RCC 7860 (cell line): ENCODE measurements at places on chromosomes 12 and 14.
A peak's percentile ranks its signal among the peaks of the same experiment; 100 is the strongest.

- no peak for DNase-seq
Measured at GRCh38 chr12:132417741-132418140, 72.2 kb upstream of the FBRSL1 start.

GRCh38 chr14:95046711-95047681 lies 110.3 kb downstream of the DICER1 start:
- DNase-seq, result no peak

DNA sequence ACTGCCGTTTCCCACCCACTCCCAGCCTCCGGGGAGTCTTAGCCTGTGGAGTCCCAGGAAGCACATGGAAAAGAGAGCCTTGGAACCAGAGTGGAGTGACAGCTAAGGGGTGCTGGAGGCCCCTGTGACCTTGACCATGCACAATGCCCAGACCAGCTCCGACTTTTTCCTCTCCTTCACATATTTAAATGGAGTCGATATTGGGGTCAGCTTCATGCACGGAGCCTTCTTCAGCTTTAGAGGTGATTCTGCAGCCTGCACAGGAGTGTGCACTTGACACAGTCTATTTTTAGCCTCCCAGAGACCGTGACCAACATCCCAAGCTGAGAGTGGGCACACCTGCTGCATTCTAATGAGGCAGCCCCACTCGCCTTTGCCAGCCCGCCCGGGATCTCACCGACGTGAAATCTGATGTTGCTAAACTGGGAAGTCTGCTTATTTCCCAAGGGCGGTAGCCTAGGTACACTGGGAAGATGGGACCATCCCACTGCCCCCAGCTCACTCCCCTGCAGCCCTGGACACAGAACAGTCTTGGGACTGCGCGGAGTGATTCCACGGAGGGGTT lies 47.5 kb downstream of the PRMT8 start:
- DNase-seq, result no peak

GRCh38 chr12:24134092-24134491 lies 184.6 kb upstream of the SOX5 start:
- DNase-seq, result no peak

DNA sequence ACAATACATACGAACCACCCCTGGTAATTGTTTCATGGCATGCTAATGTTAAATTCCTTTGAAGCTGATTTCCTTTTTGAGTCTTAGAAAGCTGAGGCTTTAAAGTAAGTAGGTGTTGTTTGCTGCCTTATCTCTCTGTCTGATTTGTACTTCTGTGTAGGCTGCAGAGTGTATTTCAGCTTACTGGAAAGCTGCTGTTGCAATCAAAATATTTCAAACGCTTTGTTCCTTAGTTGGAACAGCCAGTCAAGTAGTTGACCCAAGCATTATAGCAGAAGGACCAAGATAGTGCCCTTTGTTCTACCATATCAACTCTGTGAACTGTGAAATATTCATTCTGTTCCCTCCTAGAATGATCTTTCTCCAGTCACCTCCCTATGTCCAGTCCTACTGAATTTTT lies 3.1 kb downstream of the PKP2 start:
- DNase-seq, result no peak

DNA sequence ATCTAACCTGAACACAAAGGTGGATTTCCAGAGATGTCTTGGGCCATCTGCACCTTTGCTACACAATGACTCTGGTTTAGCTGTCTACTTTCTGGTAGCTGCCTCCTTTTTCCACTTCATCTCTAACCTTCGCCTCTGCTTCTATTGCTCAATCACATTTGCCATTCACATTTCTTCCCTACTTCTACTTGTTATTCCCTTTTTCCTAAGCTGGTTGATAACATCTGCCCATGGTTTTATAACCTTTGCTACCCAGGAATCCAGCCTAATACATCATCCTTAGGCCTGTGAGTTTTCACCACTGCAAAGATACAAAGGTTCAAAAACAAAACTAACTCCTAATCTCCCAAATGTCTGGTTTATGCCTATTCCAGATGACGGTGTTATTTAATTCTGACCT lies 13.2 kb downstream of the SPPL3 start:
- no peak for DNase-seq

DNA sequence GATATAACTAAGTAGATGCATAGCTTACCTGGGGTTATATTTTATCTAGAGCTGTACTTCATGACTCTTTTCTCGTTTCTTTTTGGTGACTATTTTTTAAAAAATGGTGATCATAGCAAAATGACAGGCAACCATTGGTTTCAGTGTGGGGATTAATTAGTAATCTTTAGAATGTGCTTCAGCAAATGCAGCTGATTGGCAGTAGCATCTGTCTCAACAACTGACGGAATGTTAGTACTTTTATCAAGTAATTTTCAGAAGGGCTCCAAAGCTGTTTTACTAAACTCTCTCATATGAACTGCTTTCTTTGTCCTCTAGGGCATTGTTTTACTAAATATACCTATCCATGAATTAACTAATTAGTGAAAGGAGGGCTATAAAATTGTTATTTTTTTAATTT lies 117.6 kb downstream of the TRMT5 start:
- DNase-seq, result no peak

DNA sequence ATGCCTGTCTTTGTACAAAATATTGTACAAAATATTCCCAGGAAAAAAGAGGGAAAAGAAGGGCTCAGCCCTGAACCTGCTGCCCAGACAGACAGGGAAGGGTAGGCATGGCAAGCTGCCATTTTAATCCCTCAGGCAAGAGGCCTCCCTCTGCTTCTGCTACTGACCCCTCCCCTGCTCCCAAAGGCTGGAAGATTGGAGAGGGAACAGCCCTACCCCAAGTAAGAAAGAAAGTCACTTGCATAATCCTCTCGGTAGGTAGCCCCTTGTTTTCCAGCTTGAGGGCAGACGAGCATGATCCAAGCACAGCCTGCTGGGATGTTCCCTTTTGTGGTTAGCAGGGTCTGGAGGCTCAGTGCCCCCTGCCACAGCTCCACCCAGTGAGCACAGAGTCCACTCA lies 20.7 kb downstream of the ADCY6 start:
- DNase-seq, result no peak

GRCh38 chr14:77151918-77152588 lies 10.5 kb upstream of the ZDHHC22 start:
- peak; percentile 27 for DNase-seq

- no peak for DNase-seq
Measured at GRCh38 chr14:75295491-75296345, 17.1 kb downstream of the FOS start.

- no peak for DNase-seq
Measured at GRCh38 chr14:39310051-39310450, 76.3 kb downstream of the MIA2 start.

GRCh38 chr14:68297876-68298468 lies 478.4 kb downstream of the RAD51B start:
- DNase-seq, result no peak

DNA sequence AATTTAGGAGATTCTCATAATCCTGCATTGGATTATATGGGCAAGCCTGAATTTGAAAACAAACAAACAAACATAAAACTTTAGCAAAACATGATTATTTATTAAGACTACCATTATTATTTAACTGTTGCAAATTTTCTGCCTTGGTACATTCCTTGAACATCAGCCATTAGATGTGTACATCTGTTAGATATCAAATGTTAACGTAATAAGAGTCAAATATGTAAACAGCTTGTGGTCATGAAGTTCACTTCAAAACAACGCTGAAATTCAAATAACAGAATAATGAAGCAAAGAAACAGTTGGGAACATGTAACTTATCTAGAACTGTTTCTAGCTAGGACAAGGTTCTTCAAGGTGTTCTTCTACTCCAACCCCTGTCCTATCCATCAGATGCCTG lies 14.3 kb upstream of the TMX1 start:
- DNase-seq, result no peak
